GM04503 (cell line): ENCODE measurements at places on chromosomes 5 and 9.
A peak's percentile ranks its signal among the peaks of the same experiment; 100 is the strongest.

DNA sequence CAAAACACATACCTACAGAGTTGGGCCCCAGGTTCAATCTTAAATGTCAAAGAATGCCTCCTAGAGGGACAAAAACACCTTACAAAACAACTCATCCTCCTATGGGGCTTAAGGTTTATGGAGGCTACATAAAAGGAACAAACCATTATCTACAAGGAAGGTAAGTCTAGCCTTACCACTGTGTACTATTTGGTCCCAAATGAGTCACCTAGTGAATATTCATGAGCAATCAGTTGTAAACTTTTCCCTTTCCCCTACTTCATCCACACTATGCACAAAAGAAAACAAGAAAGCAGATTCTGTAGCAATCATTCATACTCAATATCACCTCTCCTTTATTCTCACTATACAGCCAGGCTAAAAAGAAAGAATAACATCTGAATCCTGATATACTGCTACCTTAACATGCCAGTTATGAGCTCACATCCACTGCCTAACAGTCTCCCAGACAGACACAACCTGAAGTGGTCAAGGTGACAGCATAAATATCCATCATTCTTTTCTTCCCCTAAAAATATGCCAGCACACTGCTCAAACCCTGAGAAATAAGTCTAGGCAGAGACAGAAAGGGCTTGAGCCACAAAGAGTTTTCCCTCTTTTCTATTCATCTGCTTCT lies 6.2 kb downstream of the OXCT1 start:
- no peak for DNase-seq

- DNase-seq = no peak
Observed at GRCh38 chr5:156328161-156328560, 1.2 kb downstream of the SGCD start.

DNA sequence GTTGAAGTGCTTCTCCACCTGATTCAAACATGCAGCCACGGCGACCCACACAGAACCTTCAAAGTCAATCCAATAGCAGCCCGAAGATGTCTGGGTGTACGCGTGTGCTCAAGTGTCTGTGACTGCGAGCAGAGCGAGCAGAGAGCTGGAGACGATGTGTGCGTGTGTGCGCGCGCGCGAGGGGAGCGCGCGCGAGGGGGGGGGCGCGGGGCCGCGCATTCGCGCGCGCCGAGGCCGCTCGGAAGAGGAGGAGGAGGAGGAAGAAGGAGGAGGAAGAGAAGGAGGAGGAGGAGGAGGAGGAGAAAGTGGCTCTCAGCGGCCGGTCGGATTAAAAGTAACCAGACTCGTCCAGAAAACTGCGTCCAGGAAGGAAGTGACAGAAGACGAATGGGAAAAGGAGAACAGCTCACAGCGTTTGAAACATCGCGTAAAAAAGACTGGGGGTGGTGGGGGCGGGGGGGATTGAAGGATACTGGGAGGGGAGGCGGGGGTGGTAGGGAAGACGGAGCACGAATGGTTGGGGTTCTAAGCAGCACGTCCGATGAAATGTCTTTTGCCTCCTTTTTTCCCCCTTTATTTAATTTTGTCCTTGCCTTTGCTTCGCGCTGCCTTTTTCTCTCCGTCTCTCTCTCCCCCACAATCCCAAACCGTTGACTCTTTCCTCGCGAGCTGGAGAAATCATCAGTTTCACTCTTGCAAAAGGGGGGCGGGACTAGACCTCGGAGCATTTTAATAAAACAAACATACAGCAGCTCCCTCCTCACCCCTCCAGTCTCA lies at the start of gene MEF2C:
Gene MEF2C (minus strand): TSS at position 126 of the 777 bp plus-strand sequence. CDS start 59,396 bp downstream, outside the sequence.
- no peak for DNase-seq

DNA sequence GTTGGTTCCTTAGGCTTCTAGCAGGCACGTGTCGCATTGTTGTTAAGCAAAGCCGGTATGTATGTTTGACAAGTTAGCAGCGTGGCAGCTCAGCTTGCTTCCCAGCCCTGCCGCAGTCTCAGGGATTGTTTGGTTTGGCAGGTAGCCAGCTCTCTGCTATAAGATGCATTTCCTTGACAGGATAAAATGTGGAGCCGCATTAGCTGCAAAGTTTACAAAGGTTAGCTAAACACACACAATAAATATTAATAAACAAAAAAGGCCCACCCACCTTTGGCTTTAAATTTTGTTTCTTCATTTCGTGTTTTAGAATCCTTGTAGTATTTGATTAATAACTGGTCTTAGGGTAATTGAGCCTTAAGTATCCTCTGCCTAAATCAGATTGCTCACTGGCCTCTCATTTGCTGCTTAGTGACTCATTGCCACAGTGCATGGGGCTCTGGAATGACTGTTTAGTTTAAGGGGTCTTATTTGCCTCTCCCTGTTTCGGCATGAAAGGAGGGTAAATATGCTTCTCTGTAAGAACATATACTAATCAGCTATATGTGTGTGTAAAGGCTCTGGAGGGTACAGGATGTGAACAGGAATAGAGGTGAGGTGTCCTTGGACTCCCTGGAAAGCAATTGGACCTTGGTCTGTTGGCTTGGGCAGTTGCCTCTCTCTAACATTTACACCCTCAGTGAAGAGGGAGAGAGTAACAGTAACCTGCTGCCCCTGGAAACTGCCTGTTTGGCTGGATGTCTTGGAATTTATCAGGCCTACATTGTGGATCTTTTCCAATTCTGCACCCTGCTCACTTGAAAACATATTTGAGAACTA lies 122.0 kb downstream of the GDNF start:
- no peak for DNase-seq

DNA sequence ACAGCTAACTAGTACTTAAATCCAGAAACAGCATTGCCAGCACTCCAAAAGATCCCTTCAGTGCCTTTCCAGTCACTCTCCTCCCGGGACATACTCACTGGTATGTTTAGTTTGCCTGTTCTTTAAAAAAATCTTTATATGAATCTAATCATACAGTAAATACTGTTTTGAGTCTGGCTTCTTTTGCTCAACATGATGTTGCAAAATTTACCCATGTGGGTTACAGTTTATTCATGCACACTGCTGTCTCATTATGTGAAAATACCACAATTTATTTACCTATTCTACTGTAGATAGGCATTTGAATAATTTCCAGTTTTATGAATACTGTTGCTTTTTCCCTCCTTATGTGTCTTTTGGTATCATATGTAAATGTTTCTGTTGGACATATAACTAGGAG lies 13.5 kb downstream of the NDFIP1 start:
- DNase-seq = no peak

GRCh38 chr9:99019510-99020331 lies 76.0 kb downstream of the COL15A1 start:
- DNase-seq = peak; percentile 95

DNA sequence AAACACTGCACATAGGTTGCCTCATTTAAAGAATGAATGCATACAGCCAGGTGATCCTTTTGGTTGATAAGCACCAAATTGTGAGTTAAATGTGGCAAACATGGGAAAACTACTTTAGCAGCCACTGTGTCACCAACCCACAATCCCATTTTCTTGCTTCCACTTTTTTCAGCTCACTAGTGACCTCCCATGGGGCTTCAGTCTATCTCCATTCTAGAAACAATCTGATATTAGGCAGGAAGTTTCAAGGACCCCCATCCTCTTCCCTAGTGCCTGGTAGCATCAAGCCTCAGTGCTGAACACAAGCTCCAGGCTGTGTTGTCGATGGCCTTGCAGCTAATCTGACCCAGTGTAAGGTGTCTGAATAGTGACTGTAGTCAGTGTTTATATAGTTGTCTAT lies 66.2 kb downstream of the PLPPR1 start:
- DNase-seq = no peak

- no peak for DNase-seq
Observed at GRCh38 chr9:93329629-93330280, 121.7 kb upstream of the FAM120A start.

DNA sequence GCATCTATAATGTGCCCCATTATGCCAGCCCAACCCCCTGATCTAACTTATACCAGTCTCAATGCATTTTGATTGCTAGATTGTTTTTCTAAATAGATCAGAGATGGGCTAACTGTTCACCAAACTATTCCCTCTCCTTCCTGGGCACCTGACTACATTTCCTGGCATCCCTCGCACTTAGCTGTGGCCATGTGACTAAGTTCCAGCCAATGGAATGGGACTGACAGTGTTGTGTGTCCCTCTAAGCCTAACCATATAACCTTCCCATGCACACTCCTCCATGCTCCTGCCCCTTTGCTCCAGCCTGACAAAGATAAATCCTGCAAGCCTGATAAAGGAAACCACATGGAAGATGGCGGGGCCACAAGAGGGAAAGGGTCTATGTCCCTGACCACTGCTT lies 12.3 kb upstream of the IFNK start:
- DNase-seq = no peak

GRCh38 chr5:176155922-176156359 lies 82.3 kb upstream of the SIMC1 start:
- no peak for DNase-seq

- DNase-seq = no peak
Observed at GRCh38 chr9:94805051-94805489, 78.6 kb downstream of the AOPEP start.

- no peak for DNase-seq
Observed at GRCh38 chr5:32526810-32527209, 58.5 kb upstream of the SUB1 start.

GRCh38 chr9:112248722-112249121 lies 73.6 kb upstream of the SUSD1 start:
- DNase-seq = peak; percentile 19

GRCh38 chr5:143037071-143037470 lies 266.9 kb downstream of the ARHGAP26 start:
- no peak for DNase-seq

DNA sequence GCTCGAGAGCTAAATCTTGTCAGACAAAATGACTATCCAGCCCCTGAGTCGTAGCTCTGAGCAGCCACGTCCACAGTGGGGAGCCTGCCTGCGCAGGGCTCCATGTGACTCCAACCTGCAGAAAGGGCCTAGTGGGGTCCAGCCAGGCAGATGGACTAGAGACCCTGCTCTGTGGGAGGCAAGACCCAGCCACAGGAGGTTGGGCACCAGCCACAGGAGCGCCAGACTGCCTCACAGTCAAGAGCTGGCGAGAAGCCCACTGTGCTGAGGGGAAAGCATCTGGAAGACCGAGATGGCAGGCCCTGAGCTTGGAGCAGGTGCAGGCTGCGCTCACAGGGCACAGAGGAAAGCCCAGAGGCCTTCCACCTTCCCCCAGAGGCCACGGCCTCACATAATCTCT lies 61.4 kb downstream of the C5orf15 start:
- no peak for DNase-seq

GRCh38 chr9:93725382-93725781 lies 149.0 kb downstream of the PHF2 start:
- DNase-seq = no peak
